NCI-H345 (cell line): ENCODE measurements at places on chromosomes 13 and 19.

DNA sequence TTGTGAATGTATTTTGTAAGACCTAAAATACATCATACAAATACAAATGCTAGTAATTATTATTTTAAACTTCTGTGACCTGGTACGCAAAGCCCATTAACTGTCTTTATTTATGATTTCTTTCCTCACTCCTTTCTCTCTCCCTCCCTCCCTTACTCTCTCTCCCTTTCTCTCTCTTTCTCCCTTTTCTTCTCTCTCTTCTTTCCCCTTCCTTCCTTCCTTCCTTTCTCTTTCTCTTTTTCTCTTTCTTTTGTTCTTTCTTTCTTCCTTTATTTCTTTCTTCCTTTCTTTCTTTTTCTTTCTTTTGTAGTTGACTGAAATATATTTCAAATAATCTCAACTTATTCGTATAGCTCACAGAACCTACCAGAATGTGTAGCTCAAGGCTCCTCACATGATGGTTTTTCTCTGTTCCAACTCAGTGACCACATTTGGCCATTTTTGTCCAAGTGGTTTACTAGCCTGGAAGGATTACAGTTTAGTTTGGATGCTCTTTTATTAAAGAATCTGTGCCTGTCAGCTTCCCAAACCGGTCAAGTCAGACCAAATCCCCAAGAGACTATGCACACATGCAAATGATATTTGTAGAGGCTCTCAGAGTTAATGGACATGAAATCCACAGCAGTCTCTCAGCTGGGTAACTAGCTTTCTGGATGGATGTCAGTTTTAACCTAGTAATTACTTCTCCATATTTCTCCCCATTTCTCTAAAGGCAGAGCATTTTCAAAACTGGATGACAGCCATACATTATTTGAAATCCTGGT lies 71.7 kb downstream of the POSTN start:
- DNase-seq = peak; percentile 29

DNA sequence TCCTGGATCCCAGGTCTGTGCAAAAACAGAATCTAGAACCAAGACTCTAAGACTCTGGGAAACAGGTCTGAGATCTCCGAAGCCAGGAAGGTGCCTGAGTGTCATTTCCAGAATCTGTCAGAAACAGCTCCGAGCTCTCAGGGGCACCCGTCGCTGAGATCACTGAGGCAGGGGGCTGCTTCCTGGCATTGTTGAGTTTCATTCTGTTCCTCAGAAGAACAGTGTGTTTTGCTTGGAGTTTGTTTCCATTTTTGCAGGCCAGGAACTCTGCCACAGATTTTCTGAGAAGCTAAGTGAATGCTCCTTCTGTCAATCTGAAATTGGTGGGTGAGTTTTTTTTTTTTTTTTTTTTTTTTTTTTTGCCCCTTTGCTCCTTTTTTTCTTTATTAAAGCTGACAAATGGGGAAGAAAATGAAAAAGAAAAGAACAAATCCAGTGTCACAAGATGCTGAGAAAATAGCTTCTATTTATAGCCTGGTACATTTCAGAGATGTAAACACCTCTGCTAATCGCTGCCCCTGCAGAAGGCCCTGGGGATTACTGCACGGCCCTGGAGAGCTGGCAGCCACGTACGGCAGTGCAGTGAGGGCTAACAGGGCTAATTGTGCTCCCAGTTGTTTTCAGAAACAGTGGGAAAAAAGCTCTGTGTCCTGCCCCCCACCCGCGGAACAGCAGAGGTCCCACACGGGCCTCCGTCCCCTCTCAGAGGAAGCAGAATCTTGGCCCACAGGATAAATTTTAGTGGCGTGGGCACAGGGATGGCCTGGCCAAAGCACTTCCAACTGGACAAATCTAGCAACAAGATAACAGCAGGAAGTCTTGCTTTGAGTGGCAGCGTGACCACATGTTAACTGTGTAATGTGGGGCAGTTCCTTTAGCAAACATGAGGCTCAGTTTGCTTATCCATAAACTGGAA lies 237.6 kb upstream of the IRS2 start:
- DNase-seq = peak; percentile 65

- DNase-seq = no peak
Measured at GRCh38 chr13:50866817-50867636, 23.5 kb upstream of the DLEU7 start.

- DNase-seq = no peak
Measured at GRCh38 chr13:28478127-28478526, 16.8 kb downstream of the FLT1 start.
